NK-92 treated with Interleukin-12 subunit alpha and Interleukin-12 subunit beta, amount 100 ng/mL, for 24 hours (cell line): ENCODE measurements at places on chromosomes 5 and 9.

- DNase-seq, result no peak
Observed at GRCh38 chr9:116387934-116388698, 234.5 kb downstream of the PAPPA start.

DNA sequence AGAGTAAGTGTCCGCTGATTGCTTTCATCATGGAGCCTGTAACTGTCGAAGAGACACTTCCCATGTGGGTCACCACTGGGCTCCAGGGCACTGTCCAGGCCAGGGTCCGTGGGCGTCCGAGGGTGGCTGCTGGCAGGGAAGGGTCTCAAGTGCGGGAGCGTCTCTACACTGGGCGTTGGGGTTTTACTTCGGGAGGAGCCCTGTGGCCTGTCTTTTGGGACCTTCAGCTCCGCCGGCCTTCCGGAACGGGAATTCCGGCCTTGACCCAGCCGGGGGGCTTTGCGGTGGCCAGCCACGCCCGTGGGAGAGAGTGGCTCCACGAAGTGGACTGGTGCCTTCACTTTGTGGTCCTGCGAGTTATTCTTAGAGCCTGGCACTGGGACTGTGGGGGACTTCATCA is 86.2 kb downstream of the CAMSAP1 start:
- no peak for DNase-seq

- DNase-seq, result no peak
Observed at GRCh38 chr5:24591426-24591825, 53.4 kb downstream of the CDH10 start.

DNA sequence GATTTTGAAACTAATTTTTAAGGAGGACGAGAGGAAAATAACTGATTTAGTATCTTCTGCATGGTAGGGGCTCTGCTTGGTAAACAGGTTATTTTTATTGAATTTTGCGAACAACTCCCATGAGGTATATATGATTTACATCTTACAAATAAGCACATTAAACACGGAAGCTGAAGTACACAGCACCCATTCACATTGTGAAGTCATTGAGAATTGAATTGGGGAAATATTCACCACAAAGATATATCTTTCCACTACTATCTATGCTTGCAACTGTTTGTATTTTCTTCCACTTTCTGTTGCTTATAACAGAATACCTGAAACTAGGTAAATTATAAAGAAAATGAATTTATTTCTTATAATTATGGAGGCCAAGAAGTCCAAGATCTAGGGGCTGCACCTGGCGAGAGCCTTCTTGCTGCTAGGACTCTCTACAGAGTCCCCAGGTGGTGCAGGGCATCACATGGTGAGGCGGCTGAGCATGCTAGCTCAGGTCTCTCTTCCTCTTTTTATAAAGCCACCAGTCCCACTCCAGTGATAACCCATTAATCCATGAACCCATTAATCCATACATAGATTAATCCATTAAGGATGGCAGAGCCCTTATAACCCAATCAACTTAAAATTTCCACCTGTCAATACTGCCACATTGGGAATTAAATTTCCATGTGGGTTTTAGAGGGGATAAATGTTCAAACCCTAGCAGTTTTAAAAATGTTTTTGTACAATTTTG is 79.0 kb upstream of the ZNF608 start:
- no peak for DNase-seq
